ENCODE measurements at places on chromosomes 7 and 10. TPM values are rescaled to one million over a fixed set of nuclear protein-coding genes. Genes with fewer than 3 reads are reported as not detected.

Gene SRGN
- polyA plus RNA-seq, result 13.6 TPM

DNA sequence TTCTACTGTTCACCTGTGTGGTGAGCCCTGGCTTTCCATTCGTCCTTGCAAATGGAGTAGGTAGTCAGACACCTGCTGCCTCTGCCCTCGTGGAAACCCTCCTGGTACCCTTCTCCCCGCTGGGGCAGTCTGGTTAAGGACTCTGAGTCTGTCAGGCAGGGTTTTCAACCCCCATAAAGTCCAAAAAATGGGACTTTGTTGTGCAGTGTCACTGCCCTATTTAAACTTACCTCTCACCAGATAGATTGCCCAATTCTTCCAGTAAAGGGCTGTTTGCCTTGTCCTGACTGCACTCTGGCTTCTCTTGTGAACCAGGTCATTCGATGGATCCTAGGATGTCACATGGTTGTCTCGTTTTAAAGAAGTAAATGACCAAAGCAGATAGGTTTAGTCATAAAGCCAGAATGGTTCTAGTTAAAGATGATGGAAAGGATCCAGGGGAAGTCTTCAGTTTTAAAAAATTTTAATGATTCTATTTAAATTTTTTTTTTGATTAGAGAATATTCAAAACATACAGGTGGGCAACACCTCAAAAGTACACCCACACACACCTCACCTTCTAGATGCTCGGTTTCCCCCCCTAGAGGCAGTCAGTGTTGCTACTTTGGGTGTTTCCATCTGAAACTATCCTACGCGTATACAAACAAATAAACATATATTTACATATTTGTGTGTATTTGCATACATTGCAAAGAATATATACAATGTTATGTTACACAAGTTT is 22.0 kb downstream of the TMEM176B start:
- DNase-seq, result no peak

DNA sequence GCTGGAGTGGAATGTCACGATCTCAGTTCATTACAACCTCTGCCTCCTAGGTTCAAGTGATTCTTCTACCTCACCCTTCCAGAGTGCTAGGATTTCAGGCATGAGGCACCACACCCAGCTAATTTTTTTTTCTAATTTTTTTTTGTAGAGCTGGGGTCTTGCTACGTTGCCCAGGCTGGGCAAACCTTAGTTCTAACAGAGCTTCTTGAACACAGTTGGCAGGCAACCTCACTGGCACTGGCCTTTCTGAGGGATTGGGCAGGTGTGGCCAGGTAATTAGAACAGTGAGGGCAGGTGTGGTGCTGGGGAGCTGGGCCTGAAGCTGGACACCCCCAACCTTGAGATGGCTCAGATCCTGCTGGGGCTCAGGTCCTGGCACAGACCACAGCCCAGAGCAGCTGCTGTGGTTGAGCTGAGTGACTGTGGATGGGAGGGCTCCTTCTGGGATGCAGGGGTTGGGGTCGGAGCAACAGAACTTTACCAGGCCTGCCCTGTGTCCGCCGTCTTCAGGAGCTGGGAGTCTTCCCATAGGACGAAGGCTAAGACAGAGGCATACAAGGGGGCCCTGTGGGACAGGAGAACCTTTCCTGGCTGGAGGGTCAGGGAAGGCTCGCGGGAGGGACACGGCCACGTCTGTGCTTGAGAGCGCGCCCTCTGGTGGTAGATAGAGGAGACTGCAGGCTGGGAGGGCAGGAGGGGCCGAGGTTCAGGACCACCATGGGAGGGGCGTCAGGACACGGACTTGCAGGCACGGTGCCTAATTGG is 48.2 kb downstream of the COL26A1 start:
- DNase-seq, result no peak

GRCh38 chr10:123069246-123069986 is 60.6 kb downstream of the ACADSB start:
- DNase-seq, result no peak

Gene BZW2
- 82.1 TPM for polyA plus RNA-seq

All from left renal cortex interstitium (tissue), 4 donors.